ENCODE measurements at places on chromosomes 1 and 21. TPM values are rescaled to one million over a fixed set of nuclear protein-coding genes. Genes with fewer than 3 reads are reported as not detected.

DNA sequence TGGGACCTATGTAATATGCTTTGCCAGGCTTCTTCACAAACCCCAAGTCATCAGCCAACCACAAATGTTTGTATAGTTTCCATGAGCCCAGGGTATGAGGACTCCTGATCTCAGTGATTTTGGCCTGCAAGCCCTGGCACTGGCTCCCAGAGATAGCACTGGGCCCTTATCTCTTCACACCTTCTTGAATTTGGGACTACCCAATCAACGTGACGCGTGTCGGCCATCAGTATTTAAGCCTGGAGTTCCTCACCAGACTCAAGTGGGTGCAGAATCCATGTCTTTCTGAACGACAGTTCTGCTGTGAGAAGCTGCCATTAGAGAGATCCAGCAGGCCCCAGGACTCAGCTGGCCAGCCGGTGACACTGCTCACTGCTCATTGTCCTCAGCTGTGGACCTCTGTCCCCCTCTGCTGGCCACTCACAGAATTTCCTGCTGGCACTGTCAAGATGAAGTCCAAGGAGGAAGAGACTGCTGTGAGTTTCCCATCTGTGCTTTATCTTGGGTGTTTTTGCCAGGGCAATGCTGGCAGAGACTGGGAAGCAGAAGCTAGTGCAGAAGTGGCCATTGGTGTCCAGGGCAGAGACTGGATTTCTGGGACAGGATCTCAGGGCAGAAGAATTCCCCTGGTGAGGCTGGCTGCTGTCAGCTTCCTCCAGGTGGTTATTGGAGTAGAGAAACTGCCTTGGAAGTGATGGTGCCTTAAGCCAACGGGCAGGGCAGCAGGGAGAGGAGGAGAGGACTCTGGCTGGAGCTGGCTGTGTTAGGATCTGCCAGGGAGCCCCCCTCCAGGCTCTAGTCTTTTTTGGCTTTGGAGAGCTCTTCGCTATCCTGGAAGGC, 28.4 kb downstream of the TMCC2 start:
- H3K36me3 ChIP-seq = no peaks in the 10 kb centered on the region
- DNase-seq = peak; percentile 87
- H3K27ac ChIP-seq = peak overlapping the region; percentile 19

GRCh38 chr1:101567582-101568189, 330.9 kb downstream of the S1PR1 start:
- H3K4me3 ChIP-seq = no peak overlapping the region
- no peaks in the 10 kb centered on the region for H3K36me3 ChIP-seq
- no peak overlapping the region for H3K27ac ChIP-seq

PADI2 gene
- not detected for total RNA-seq

DNA sequence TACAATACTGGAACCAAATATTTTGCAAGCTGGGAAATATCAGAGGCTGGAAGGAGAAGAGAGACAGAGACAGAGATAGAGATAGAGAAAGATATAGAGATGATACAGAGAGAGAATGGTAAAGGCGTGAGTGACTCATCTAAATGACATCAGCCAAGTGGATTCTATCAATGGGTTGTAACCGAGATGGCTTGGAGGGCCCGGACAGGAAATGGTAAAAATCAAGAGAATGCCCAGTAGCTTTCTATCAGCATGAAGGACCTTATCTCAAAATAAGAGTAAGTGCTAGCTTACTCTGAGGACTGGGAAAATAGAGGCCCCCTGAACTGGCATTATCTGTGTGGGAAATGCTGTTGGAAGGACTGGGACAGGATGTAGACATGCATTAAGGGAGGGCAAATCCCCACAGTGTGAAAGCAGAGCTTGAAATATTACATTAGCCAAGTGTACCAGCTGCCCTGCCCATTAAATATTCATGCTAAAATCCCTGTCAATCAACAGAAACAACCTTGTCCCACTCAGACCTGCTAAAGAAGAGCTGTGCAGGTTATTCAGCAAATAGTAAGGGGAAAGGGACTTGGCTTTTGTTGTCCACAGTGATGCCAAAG, 76.6 kb upstream of the ZNF644 start:
- no peak for DNase-seq
- H3K4me3 ChIP-seq = peak overlapping the region; percentile 22
- H3K27me3 ChIP-seq = peaks cover 39% of the 10 kb centered on the region
- H3K27ac ChIP-seq = no peak overlapping the region
- peaks cover 31% of the 10 kb centered on the region for H3K4me1 ChIP-seq

GRCh38 chr21:46431884-46432488, 26.7 kb upstream of the DIP2A start:
- no peaks in the 10 kb centered on the region for H3K27me3 ChIP-seq
- DNase-seq = no peak
- no peak overlapping the region for H3K27ac ChIP-seq

LCE2C gene
- total RNA-seq = not detected

KCNK1 gene
- not detected for total RNA-seq

FLG2 gene
- not detected for total RNA-seq

LRRC39 gene
- total RNA-seq = 1.00 TPM

BNIPL gene
- 1.4 TPM for total RNA-seq

S100A1 gene
- not detected for total RNA-seq

MYOG gene
- not detected for total RNA-seq

DNA sequence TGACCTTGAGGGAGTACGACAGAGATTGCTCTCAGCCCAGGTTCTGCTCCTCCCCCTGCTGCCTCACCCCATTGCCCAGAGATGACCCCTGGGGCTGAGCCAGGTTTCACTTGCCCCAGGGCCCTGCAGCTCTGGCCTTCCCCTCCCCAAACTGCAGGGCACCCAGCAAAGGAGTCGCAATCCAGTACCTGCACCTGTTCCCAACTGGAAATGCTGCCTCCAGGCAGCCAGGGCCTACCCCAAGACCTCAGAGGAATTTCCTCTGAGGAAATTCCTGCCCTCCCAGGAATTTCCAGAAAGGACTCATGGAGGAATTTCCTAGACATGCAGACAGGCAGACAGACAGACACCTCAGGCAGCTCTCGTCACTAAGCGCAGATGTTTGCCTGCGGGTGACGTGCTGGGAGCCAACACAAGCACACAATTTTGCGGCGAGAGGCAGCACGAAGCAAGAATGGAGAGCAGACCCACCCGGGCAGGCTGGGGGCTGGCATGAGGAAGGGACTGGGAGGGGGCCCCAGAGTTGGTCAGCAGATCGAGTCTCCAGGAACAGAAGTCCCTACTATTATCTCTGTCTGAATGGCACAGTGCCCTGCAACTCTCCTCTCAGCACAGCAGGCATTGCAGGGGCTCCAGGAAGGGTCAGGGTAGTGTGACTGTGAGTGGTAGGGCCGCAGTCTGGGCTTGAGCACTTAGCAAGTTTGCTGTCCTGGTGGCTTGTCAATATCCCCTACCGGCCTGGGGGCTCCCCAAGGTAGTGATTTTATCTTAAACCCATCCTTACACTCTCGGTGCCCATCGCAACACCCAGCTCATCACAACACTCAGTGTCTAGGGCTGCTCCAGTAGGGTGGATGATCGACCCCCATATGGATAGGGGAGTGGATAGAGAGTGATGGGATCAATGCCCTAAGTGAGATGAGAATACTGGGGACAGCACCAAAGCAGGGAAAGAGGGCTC, 2.9 kb upstream of the EFNA1 start:
- peaks cover 22% of the 10 kb centered on the region for H3K4me1 ChIP-seq
- H3K36me3 ChIP-seq = no peaks in the 10 kb centered on the region
- no peak overlapping the region for H3K27ac ChIP-seq

DNA sequence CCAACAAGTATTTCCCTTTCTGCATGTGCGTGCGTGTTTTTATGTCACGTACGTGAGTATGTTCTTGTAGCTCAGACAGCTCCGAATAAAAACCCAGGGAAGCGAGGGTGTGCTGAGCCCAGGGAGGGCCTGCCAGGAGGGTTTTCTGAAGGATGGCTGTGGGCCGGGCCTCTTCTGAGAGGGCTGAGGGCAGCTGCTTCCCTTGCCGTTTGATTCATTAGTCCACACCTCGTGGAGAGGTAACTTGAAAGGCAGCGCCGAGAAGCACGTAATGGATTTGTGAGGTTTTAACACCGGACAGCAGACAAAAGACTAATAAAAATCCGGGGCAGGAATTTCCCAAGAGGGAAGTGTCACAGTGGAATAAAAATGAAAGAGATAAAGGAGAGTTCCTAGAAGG, 29.5 kb downstream of the CD247 start:
- DNase-seq = peak; percentile 77
- peak overlapping the region; percentile 93 for H3K4me3 ChIP-seq
- peaks cover 93% of the 10 kb centered on the region for H3K4me1 ChIP-seq
- H3K27ac ChIP-seq = peak overlapping the region; percentile 96

CHRM3 gene
- total RNA-seq = not detected

CCDC181 gene
- total RNA-seq = 0.14 TPM

- no peak for DNase-seq
- H3K27ac ChIP-seq = no peak overlapping the region
- H3K36me3 ChIP-seq = peaks cover 8% of the 10 kb centered on the region
- H3K4me1 ChIP-seq = peaks cover 7% of the 10 kb centered on the region
- no peaks in the 10 kb centered on the region for H3K27me3 ChIP-seq
These were observed 14.3 kb downstream of the PFKL start for GRCh38 chr21:44314128-44314527.

- no peaks in the 10 kb centered on the region for H3K36me3 ChIP-seq
- peaks cover 3% of the 10 kb centered on the region for H3K4me1 ChIP-seq
- no peak overlapping the region for H3K27ac ChIP-seq
- H3K4me3 ChIP-seq = no peak overlapping the region
- peaks cover 59% of the 10 kb centered on the region for H3K27me3 ChIP-seq
These were observed 11.2 kb upstream of the PHC2 start for GRCh38 chr1:33442141-33442540.

DNA sequence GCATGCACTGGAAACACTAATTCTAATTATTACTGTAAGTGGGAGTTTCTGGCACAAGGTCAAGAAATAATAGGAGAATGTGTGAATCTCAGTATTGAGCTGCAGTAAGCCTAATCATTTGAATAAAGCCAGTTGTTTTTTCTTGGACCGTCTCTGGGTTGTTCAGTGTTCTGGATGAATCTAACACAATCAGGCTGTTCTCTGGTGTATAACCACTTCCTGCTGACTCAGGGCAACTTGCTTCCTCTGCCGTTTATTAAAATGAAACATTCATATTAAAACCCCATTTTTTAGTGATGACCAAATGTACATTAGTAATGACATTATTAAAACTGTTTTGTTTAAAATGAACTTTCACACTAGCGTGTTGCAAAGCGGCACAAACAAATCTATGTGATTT, 273.1 kb upstream of the SNX7 start:
- H3K36me3 ChIP-seq = peaks cover 5% of the 10 kb centered on the region
- no peak for DNase-seq
- H3K27me3 ChIP-seq = no peaks in the 10 kb centered on the region
- peak overlapping the region; percentile 65 for H3K4me3 ChIP-seq
- peak overlapping the region; percentile 96 for H3K27ac ChIP-seq

DNA sequence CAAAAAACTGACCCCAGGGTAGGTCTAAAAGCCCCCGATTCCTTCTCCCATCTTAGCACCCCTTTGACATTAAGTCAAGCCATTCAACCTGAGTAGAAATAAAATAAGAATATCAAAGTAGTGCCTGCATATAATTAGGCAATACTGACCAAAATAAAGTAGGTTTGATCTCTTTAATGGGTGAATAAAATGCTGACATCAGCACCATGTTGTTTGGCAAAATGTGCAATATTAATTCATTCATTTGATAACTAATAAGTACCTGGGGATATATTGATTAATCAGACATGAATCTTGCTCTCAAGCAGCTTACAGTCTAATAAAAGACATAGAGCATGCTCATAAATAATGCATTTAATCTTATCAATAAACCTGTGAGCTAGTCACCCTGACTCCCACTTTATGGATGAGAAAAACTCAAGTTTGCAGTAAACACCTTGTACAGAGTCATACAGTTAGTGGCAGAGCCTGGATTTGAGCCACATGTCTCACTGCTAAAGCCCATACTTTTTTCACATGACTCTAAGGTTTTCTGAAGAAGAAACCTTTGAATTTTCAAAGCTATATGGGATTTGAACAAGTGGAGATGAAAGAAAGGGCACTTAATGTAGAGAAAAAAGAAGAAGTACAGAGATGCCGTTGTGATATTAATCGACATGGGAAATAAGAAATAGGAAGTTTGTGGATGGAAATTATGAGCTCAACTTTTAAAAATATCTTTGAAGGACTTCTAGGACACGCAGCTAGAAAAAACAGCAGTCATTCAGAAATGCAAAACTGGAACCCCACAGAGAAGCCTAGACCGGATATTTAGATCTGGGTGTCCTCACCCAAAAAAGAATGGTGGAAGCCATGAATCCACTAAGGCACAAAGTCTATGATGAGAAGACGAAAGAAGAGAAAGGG, 183.9 kb downstream of the TOMM20 start:
- DNase-seq = no peak
- peak overlapping the region; percentile 10 for H3K4me3 ChIP-seq
- H3K4me1 ChIP-seq = peaks cover 13% of the 10 kb centered on the region

- no peak for DNase-seq
- H3K36me3 ChIP-seq = no peaks in the 10 kb centered on the region
- H3K27me3 ChIP-seq = no peaks in the 10 kb centered on the region
- H3K4me1 ChIP-seq = no peaks in the 10 kb centered on the region
- H3K4me3 ChIP-seq = no peak overlapping the region
These were observed 43.4 kb downstream of the TMEM51 start for GRCh38 chr1:15196807-15197530.
